Stimulated activated CD4-positive, alpha-beta T cell treated with anti-CD3 and anti-CD28 coated beads, Interleukin-12 subunit alpha, Interleukin-12 subunit beta, amount 100 ng/mL, for 48 hours (primary cell): ENCODE measurements at places on chromosomes 4 and X.

DNA sequence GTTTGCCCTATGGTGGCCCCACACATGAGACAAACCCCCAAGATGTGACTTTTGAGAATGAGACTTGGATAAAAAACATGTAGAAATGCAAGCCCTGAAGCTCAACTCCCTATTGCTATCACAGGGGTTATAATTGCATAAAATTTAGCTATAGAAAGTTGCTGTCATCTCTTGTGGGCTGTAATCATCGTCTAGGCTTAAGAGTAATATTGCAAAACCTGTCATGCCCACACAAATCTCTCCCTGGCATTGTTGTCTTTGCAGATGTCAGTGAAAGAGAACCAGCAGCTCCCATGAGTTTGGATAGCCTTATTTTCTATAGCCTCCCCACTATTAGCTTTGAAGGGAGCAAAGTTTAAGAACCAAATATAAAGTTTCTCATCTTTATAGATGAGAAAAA is 14.6 kb downstream of the ALB start:
- DNase-seq = no peak

DNA sequence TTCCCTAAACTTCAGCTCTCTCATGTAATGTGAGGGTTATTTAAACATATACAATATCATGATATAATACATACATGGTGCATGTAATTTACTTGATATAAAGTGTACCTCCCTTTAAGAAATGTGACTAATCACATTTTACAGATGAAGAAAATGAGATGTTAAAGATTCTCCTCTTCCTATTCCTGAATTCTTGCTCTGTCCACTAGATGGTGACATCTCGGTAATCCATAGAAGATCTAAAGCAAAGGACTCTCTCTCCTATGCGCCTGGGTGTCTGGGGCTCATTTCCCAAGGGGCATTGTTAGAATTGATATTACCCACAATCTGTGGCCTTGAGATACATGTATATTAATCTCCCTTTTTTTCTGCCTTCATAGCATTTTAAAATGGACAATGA is 804.9 kb downstream of the RAB28 start:
- DNase-seq = no peak

DNA sequence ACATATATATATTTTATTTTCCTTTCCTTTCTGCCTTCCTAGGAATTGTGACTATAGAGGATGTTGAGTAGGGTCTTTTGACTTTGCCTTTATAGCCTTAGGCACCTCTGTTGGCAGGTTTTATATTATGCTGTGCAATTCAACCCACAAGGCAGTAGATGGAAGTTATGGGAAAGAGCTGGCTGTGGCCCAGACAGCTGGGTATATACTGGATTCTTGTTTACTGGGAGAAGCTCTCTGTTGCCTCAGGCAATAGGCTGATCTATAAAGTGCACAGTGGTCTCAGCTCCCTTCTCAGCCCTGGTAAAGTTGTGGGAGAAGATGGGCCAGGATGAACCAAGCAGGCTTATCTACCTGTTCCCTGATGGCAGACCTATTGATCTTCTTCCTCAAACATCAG is 342.0 kb downstream of the GBA3 start:
- no peak for DNase-seq

DNA sequence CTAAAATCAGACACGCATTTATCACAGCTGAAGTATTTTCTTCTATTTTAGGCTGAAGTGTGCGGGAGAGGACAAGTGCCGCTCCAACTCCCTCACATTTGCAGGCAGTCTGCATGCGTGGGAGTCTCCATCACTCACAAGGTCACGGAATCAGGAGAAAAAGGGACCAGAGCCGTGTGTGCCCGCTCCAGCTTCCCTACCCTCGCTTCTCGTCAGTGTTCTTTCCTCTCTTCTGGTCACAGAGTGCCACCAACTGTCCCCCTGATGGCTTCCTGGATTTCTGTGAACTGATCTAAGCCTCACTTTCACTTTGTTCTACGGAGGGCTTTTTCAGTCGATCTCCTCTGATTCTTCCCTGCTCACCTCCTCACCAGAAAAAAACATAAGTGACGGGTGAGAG is 407.4 kb upstream of the AADAT start:
- no peak for DNase-seq

DNA sequence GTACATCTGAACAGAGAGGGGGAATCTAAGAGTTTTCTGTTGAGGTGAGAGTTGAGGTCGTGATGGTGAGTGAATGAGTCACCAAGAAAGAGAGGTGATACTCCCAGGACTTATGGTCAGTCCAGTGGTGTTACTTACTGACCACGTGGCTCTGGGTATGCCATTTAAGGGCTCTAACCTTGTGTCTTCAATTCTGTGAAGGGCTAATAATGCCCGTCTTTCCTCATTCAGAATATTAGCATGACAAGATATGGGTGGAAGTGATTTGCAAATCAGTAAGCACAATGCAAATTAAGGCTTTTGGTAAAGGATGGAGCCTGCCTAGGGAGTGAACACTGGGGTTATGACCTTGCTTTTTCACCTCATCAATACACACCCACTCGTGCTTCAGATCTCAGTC is 75.2 kb downstream of the COQ2 start:
- DNase-seq = no peak

DNA sequence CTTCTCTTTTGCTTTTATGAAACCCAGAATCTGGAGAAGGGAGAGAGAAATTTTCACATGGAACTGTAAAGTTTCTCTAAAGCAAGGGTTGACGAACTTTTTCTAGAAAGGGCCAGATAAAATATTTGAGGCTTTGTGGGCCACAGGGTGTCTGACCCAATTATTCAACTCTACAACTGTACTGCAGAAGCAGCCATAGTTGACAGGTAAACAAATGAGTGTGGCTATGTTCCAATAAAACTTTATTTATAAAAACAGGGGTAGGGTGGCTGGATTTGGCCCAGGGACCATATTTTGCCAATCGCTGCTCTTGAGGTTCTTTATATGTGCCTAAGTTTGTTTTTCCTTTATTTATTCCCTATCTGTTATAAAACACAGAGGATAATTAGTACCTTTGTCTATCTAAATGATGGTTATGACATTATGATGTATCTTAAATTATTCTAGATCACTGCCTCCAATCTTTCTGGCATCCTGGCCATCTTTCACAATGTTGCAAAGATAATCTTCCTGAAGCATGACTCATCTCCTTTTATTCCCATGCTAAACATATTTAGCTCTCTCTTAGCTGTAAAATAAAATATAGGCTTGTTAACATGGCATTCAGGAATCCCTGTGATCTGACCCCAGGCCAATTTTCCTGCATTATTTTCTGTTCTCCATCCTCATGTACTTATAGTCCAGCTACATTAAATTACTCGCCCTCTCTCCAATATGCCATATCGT is 106.8 kb upstream of the CBLL2 start:
- no peak for DNase-seq

DNA sequence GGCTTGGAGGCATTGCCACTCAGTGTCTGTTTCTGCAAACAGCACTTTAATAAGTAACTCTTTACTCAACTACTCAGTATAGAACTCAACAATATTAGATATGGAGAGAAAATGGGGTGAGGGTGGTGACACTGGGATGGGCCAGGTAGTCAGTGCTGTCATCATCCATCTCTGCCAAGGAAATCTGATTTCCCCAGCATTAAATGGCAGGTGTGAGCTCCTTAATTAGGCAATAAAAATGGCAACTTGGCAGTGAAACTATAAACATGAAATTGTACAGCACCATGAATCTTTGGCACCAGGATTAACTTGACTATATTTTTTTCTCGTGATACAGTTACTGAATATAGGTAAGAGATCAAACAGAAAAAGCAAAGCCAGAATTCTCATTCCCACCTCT is 146.2 kb downstream of the GLRA2 start:
- DNase-seq = no peak

GRCh38 chr4:65367306-65367705 is 303.0 kb downstream of the EPHA5 start:
- DNase-seq = no peak

- no peak for DNase-seq
Observed at GRCh38 chrX:124033821-124034220, 72.3 kb downstream of the STAG2 start.

- no peak for DNase-seq
Observed at GRCh38 chr4:101019313-101019712, 328.0 kb downstream of the PPP3CA start.

DNA sequence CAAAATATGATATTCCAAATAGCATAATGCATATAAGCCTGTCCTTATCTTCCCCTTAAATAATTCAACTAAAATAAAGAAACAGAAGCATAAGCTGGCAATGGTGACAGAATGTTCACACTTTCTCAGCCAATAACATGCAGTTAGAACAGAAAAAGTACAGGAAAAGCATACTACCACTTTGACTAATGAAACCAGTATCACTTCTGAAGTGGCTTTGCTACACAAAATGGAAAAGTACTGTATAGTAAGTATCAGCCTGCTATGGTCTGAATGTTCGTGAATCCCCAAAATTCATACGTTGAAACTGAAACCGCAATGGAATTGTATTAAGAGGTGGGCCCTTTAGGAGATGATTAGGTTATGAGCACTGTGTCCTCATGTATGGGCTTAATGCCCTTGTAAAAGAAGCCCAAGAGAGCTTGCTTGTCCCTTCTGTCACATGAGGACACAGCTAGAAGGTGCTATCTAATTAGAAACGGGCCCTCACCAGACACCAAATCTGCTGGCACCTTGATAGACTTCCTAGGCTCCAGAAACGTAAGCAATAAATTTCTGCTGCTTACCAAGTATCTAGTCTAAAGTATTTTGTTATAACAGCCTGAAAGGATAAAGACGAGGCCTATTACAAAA is 102.6 kb downstream of the PRDM5 start:
- no peak for DNase-seq

DNA sequence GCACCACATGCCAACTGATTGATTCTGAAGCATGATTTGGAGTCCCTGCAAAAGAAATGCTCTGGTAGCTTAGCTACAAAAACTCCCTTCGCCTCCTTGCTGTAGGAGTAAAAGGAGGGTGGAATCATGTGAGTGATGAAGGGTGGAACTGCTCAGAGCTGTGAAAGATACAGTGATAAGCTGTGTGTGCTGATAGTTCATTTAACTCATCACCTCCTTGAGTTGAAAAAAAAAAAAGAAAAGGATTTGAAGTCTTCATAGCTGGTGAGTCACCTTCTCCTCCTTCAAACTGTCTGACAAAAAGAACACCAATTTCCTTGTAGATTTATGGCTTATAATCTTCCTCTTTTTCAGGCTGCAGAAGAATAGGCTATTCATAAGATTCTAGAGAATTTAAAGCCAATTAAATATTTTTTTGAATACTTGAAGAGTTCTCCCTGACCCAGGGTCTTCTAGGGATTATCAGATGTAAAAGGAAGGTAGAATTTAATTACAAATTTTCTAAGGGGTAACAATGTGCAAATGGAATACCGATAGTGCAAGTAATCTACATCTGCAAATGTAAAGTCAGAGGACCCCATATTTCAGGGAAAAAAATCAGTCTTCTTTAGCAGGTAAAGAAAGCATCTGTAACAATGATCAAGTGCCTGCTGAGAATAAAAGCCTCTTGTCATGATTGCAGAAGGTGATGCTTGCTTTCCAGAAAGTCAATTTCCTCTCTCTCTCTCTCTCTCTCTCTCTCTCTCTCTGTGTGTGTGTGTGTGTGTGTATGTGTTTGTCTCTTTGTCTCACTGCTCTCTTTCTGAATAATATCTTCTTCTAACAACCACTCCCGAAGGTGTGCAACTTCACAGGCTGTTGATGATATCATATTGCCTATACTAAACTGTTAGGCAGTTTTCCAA is 208.8 kb upstream of the VEGFC start:
- DNase-seq = no peak

DNA sequence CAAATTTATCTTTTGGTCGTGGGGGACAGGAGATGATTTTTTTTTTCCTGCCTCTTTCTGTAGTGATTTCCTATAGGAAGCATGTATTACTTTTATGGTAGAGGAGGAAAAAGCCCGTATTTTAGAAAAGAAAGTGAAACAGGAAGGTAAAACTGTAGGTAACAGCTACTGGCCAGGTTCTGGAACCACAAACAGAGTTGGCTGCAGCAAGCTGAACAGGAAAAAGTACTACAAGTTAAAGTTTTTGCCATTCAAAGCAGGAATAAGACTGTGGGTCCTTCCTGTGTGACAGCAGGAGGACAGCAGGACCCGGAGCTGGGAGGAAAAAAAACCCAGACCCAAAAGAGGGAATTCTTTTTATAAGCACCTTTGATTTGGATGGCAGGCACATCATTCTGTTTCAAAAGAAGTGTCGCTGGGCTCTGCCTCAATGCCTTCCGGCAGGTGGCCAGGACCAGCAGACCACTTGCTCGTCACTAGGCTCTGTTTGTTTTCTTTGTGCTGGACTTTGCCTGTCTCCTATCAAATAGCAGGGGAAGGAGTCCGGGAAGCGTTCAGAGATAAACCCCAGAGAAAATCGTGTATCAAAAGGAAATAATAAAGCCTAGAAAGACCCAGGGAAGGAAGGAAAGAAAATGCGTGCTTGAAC is 277.9 kb downstream of the ADGRA3 start:
- no peak for DNase-seq

- no peak for DNase-seq
Observed at GRCh38 chrX:50671661-50672060, 142.3 kb downstream of the SHROOM4 start.

- DNase-seq = no peak
Observed at GRCh38 chrX:118353081-118353850, 7.4 kb downstream of the WDR44 start.

- DNase-seq = no peak
Observed at GRCh38 chr4:20572976-20573375, 127.3 kb upstream of the PACRGL start.
